ENCODE measurements at places on chromosomes 5 and 9. TPM values are rescaled to one million over a fixed set of nuclear protein-coding genes. Genes with fewer than 3 reads are reported as not detected.

DNA sequence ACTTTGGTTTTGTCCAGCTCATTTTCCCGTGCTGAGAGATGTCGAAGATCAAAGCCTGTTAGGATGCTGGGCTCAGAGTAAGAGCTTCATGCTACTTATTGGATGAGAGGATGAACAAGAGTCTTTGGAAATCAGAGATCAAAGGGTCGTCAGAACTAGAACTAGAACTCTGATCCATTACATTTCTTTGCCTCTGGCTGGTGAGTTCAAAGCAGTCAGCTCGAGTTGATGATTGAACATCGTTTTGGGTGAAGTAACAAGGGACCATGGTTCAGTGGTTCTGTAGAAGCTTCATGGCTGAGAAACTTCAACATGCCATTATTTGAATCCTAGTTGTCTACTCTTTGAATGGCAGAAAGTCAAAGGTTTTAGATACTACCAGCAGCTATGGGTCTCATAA, 320.3 kb downstream of the ARHGEF28 start:
- DNase-seq, result no peak

The PTGES gene
- total RNA-seq, result 21.0 TPM

The CAMK4 gene
- 0.55 TPM for total RNA-seq

The PCDHGB1 gene
- not detected for total RNA-seq

DNA sequence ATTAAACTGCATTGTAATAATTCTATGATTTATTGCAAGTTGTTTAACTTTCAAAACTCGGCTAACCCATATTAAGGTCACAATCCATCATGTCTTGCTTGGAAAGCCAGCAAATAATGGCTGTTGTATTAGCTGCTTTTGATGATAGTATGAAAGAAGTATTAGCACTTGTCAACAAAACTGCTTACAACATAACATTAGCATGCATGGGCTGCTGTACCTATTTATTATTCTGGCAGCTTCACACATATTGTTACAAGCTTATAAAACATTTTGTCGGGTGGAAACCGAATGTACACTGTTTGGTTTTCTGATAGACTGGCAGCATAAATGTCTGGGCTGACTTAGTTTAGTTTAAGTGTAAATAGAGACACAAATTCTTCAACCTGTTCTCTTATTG, 378.3 kb downstream of the KIAA0825 start:
- DNase-seq, result no peak

DNA sequence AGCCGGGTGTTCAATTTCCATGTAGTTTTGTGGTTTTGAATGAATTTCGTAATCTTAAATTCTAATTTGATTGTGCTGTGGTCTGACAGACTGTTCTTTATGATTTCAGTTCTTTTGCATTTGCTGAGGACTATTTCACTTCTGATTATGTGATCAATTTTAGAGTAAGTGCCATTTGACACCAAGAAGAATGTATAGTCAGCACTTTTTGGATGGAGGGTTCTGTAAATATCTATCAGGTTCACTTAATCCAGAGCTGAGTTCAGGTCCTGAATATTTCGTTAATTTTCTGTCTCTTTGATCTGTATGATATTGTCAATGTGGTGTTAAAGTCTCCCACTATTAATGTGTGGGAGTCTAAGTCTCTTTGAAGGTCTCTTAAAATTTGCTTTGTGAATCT, 944.9 kb downstream of the TLE4 start:
- DNase-seq, result no peak

The BARX1 gene
- total RNA-seq, result not detected

- peak; percentile 65 for DNase-seq
Observed at GRCh38 chr9:76911971-76912370, 6.1 kb upstream of the PRUNE2 start.

GRCh38 chr9:130425741-130426466, 18.9 kb upstream of the ASS1 start:
- DNase-seq, result no peak

- DNase-seq, result no peak
Observed at GRCh38 chr5:142320851-142321560, 3.8 kb downstream of the SPRY4 start.

DNA sequence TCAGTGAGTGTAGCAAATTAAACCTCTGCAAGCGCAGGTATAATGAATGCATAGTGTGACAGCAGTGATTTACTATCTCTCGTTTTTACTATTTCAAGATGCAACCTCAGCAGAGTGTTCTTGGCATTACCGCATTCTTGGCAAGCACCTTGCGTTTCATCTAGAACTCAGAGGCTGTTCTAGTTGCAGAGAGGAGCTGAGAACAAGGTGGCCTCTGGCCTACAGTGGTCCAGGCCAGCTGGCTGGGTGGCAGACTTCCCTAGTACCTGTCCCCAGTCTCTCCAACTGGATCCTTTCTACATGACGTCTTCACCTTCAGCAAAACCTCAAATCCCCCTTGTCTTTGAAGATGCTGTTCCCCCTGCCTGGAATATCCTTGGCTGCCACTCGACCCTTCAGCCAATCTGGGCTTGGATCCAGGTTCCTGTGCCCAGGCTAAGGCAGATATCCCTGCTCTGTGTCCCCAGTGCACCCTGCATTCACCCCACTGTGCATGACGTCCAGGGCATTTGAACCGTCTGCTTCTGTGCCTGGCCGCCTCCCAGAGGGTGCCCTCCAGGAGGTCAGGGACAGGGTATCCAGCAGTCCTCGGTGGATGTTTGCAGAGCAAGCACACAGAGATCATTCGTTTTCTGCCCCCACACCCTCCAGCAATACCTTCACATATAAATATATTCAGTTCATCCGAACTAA, 120.4 kb upstream of the CPEB4 start:
- peak; percentile 18 for DNase-seq

The BTNL8 gene
- 0.23 TPM for total RNA-seq

The OR1J2 gene
- not detected for total RNA-seq

DNA sequence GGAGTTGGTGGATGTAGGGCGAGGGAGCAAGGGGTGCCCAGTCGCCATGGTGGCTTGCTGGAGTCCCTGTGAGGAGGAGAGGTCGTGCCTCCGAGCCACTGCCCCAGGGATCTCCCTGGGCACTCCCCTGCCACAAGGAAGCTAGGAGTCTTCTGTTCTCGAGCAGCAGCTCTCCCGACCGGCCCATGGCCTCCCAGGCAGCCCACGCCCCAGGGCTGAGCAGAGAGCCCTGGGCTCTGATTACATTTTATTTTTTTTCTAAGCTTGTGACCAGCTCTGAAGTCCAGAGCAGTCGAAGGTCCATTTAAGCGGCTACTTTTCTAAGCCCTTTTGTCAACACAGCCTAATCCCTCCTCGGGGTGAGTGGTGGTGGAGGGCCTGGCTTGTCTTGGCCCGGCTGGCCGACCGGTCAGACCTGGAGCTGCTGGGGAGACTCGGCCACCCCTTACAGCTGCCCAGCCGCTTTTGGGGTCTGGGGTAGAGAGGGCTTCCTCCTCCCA, 2.1 kb downstream of the RXRA start:
- DNase-seq, result no peak

- no peak for DNase-seq
Observed at GRCh38 chr9:122053064-122053463, 40.0 kb downstream of the TTLL11 start.

Measured in PC-3 (cell line).